ENCODE measurements at places on chromosomes 16 and 17.

DNA sequence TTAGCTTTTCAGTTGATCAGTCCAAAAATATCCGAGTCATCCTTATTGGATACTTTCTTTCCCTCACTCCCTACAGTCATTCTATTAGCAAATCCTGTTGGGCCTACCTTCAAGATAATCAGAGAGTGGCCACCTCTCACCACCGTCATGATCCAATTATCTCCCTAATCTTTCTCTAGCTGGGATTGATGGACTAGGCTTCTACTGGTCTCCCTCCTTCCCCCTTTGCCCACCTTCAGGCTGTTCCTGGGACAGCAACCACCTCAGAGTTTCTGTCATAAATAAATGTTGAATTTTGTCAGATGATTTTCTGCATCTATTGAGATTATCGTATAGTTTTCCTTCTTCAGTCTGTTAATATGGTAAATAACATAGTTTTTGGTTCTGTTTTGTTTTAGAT lies 16.2 kb upstream of the RHBDL3 start:
- no peak for DNase-seq

DNA sequence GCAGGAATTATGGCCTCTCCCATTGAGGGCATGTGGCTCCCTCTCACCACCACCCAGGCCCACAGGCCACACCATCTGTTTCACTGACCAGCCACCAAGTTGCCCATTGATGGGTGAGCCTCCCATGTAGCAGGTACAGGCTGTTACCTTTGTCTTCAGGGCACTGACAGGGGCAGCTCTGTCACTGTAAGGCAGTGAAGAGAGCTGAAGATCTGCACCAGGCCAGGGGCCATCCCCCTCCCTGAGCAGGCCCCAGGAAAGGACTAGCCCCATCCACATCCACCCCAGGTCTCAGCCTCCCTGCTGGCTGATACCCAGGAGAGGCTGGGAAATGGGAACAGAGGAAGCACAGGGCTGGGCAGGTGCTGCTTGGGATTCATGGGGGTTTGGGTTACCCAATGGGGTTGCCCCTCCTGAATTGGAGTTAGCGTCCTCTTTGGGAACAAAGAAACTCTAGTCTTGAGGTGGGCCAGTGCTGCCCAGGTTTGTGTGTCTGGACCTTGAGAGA lies 1691.4 kb downstream of the TP53TG3F start:
- DNase-seq: no peak

- no peak for DNase-seq
Observed at GRCh38 chr17:80656590-80656989, 112.0 kb downstream of the RPTOR start.

GRCh38 chr17:67248291-67248690 lies 3.3 kb upstream of the HELZ start:
- DNase-seq: no peak

- no peak for DNase-seq
Observed at GRCh38 chr16:54402873-54403272, 116.3 kb upstream of the IRX3 start.

DNA sequence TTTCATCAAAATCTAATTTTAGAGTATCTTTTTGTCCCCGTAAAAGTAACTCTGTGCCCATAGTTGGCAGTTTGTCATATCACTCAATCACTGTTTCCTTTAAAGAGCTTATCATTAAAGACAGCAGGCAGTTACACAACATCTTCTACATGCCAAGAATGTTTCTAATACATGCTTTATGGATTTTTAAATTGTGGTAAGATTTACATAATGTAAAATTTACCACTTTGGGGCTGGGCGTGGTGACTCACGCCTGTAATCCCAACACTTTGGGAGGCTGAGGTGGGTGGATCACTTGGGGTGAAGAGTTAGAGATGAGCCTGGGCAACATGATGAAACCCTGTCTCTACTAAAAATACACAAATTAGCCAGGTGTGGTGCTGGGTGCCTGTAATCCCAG lies 687.2 kb downstream of the WWOX start:
- DNase-seq: no peak

DNA sequence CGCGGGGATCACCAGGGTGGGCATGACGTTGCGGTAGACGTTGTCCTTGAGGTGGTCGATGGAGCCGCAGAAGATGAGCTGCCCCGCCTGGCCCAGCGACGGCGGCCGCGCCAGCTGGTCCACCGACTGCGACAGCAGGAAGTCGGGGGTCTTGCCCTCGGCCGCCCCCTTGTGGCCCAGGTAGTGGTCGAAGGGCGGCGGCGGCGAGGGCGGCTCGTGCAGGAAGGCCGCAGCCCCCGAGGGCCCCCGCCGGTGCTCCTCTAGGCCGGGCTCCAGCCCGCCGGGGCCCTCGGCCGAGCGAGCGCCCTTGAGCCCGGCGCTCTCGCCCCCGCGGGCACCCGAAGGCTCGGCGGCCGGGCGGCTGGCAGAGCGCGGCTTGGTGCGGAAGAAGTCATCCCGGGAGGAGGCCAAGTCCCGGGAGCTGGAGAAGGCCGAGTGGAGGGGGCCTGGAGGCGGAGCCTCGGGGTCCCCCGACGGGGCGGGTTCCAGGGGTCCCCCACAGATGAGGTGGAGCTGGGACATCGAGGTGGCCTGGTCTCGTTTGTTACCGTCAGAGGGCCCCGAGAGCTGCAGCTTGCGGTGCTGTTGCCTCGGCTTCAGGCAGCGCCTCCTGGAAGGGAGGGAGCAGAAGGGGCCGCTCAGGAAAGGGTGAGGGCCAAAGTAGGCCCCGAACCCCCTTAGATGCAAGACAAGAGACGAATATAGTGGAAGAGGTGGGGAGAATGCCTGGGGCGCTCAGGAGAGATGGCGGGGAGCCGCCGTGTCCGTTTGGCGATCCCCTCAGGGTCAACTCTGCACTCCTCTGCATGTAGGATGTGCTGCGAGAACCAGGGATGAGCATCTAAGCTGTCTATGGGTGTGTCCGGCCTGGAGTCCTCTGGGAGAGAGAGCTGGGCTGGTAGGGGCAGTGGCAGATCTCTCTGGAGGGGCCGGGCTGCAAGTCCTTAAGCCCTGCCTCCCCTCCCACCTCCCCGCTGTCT lies 8.8 kb downstream of the FAM171A2 start:
- peak; percentile 52 for DNase-seq

DNA sequence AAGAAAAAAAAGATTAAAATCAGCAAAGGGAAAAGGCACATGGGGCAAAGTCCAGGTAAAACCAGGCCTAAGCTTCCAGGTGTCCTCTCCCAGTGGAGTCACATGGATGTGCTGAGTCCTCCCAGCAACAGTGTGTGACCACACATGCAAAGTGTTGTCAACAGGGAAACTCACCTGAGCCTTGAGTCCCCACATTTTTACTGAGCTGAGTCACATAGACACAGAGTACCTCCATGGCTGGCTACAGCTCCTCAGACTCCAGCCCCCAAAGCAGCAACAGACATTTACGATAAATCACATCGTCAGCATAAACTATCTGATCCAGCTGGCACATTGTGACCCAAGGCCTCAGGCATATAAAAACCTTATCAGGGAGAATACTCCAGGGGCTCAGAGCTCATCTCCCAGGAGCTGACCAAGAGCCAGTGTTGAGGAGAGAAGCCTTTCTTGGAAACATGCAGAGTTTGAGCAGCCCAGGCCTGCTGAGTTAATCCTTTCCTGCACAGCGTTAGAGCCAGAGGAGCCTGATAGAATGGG lies 20.5 kb downstream of the ERCC4 start:
- DNase-seq: no peak

DNA sequence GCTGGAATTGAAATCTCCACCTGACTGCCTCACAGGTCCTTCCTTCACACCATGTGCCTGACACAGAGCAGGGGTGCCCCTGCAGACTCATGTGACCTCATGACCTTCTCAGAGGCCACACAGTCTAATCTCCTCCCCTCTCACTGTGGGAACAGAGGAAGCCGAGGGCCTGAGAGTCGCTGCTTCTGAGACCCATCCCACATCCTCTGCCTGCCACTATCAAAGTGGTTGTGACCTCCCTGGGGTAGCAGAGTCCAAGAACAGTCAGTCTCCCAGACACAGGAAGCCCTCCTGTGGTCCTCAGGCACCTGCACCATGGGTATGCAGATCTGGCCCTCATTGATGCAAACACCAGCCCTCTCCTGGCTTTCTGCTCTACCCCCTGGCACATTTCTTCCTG lies 78.5 kb downstream of the RAB11FIP4 start:
- DNase-seq: no peak

GRCh38 chr16:76931186-76931585 lies 259.8 kb upstream of the MON1B start:
- no peak for DNase-seq

All from effector CD4-positive, alpha-beta T cell (primary cell).